OCI-LY7 (cell line): ENCODE measurements at places on chromosomes 2 and 18.
A peak's percentile ranks its signal among the peaks of the same experiment; 100 is the strongest.

DNA sequence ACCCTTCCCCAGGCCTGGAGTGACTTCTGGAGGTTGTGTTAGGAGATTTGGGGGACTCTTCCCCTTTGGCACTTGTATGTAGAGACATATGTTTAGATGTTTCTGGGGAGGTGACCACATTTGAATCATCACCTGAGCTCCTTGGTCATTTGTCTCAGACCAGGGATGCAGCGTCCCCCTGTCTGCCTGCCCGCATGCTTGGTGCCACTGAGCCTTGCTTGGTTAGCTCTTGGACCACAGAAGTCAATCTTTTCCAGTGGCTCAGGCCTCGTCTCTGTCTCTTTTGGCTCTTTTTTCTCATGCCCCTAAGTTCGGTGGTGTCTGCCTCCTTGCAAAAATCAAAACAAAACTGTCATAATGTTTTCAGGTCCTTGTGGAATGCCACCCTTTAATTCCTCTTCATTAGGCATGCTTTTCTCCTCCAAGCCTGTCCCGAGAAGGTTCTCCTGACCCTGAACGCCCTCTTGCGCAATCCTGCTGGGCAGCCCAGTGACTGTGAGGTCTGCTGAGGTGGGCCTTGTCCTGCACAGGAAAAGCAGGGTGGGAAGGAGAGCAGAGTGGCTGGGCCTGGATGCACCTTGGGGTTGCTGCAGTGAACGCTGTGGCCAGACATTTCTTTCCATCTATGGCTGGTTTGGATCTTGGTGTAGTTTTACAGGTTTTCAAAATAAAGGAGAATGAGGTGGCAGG lies 24.9 kb downstream of the GLI2 start:
- no peak for DNase-seq

DNA sequence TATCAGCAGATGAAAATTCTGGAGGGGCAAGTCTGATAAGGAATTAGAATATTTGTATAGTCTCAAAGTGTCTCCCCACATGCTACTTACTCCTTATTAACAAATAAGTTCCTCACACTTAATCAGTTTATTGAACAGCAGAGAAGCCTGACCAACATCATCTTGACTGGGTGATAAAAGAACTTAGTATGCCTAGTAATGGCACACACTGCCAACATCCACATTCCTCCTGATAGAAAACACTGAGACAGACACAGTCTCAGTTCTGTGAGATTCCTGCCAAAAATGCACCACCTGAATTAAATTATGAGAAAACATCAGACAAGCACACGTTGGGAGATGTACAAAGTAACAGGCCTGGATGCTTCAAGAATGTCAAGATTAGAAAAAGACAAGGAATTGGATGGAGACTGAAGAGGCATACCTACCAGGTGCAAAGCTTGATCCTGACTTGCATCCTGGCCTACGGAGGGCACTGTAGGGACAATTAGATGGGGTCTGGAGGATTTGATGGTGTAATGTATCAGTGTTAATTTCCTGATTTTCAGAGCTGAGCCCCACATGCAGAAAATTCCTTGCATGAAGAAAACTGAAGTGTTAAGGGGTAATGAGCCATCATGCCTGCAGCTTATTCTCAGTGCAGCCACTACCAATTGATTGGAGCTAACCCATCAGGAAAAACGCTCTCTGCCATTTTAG lies 200.4 kb upstream of the SH3BP4 start:
- DNase-seq: no peak

DNA sequence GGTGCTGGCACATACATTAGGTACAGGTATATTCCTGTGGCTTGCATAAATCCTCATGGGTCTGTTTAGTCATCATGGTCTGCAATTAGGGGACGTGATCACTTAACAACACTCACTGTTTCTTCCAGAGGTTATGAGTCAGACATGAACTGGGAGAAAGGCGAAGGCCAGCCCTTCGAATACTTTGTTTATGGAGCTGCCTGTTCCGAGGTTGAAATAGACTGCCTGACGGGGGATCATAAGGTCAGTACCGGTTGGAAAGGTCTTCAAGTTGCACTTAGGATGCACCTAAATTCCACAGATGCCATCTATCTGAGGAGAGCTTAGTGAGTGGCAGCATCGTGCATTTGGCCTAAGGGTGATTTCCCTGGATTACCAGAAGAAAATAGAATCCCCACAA lies 76.9 kb downstream of the AOX1 start:
- DNase-seq: no peak

GRCh38 chr2:166163775-166164174 lies 36.0 kb upstream of the SCN1A start:
- DNase-seq: no peak

GRCh38 chr2:182971820-182972547 lies 66.3 kb downstream of the NCKAP1 start:
- peak; percentile 39 for DNase-seq

GRCh38 chr18:79223431-79223830 lies 154.2 kb downstream of the ATP9B start:
- no peak for DNase-seq

DNA sequence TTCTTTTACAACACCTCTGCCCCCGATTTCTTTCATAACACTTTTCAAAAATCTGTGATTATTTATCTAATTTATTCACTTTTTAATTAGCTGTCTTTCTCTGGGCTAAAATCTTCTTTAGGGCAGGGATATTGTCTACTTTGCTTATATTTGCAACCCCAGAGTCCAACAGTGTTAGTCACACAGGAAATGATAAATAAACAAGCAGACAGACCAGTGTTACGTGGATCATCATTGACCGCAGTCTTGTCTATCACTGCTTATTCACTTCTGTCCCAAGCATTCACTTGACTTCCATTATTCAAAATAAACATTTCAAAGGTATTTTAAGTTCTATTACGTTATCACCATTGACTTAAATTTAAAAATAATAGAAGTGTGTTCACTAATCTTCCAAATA lies 237.6 kb upstream of the UBE2E3 start:
- no peak for DNase-seq
